Natural killer cell treated with Interleukin-12 subunit alpha and Interleukin-12 subunit beta and Interleukin-15 and Interleukin-18, amount 100 ng/mL, for 72 hours (primary cell): ENCODE measurements at places on chromosomes 3 and 15. TPM values are rescaled to one million over a fixed set of nuclear protein-coding genes. Genes with fewer than 3 reads are reported as not detected.

- DNase-seq = no peak
Measured at GRCh38 chr15:34721802-34722438, 32.9 kb downstream of the GJD2 start.

Gene CEP70
- total RNA-seq = 9.9 TPM

DNA sequence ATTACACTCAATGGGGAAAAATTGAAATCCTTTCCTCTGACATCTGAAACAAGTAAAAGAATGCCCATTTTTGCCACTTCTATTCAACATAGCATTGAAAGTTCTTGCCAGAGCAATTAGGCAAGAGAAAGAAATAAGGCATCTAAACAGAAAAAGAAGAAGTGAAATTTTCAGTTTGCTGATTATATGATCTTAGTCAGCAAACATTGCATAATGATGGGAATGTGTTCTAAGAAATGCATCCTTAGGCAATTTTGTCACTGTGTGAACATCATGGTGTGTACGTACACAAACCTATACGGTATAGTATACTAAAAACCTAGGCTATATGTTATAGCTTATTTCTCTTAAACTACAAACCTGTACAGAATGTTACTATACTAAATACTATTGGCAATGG is 278.0 kb downstream of the CGGBP1 start:
- DNase-seq = no peak

DNA sequence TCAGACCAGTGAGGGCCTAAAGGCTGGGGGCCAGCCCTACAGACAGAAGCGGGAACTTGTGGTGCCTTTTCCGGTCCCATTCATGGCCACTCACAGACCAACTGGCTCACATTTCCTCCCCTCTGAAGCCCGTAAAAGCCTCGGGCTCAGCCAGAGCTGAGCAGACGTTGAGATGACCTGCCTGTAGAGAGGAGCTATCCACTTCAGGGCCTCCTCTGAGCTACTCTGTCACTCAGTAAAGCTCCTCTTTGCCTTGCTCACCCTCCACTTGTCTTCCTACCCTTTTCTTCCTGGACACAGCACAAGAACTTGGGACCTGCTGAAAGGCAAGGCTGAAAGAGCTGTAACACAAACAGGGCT is 53.5 kb downstream of the SLMAP start:
- DNase-seq = no peak

Gene FBXO40
- total RNA-seq = not detected

DNA sequence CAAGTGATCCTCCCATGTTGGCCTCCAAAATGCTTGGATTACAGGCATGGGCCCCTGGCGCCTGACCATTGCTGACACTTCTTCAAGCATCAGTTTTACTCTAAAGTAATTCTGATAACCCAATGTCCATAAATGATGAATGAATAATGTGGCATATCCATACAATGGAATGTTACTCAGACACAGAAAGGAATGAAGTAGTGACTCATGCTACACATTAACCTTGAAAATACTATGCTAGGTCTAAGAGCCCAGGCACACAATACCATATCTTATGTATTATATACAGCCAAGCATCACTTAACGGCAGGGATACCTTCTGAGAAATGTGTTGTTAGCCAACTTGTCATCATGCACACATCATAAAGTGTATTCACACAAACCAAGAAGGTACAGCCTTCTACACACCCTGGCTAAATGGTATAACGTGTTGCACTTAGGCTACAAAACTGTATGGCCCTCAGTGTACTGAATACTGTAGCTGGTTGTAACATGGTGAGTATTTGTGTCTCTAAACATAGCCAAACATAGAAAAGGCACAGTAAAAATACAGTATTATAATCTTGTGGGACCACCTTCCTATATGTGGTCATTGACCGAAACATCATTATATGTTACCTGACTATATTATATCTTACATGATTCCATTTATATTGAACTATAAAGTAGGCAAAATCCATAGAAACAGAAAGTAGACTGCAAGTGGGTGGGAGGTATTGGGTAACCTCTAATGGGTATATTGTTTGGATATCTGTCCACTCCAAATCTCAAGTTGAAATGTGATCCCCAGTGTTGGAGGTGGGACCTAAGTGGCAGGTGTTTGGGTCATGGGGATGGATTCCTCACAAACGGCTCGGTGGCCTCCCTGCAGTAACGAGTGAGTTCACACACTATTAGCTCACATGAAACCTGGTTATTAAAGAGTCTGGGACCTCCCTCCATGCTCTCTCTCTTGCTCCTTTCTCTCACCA is 31.4 kb downstream of the MKRN2 start:
- DNase-seq = no peak

Gene WDR49
- total RNA-seq = not detected

Gene SPTBN5
- total RNA-seq = 1.1 TPM

- DNase-seq = no peak
Measured at GRCh38 chr3:12644331-12644937, 19.5 kb downstream of the RAF1 start.

- no peak for DNase-seq
Measured at GRCh38 chr15:35545316-35545823, 595 bp downstream of the DPH6 start.

DNA sequence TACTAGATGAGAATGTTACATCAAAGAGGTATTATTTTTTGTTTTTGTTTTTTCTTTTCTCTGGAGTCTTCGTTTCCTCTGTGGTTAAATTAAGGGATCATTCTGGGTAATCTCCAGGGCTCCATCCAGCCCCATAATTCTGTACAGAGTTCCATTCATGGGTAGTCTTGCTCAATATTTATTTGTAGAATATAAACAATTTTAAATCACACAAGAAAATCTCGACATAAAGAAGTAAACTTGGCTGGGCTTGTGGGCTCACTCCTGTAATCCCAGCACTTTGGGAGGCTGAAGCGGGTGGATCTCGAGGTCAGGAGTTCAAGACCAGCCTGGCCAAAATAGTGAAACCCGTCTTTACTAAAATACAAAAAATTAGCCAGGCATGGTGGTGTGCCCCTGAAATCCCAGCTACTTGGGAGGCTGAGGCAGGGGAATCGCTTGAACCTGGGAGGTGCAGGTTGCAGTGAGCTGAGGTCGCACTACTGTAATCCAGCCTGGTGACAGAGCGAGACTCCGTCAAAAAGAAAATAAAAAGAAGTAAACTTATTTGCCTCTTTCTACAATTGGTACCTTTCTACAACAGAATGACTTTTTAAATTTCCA is 166.8 kb upstream of the TGFBR2 start:
- no peak for DNase-seq

Gene CLRN1
- not detected for total RNA-seq

GRCh38 chr3:171321559-171322360 is 138.4 kb downstream of the TNIK start:
- no peak for DNase-seq
